ENCODE measurements at places on chromosomes 7 and 10.

DNA sequence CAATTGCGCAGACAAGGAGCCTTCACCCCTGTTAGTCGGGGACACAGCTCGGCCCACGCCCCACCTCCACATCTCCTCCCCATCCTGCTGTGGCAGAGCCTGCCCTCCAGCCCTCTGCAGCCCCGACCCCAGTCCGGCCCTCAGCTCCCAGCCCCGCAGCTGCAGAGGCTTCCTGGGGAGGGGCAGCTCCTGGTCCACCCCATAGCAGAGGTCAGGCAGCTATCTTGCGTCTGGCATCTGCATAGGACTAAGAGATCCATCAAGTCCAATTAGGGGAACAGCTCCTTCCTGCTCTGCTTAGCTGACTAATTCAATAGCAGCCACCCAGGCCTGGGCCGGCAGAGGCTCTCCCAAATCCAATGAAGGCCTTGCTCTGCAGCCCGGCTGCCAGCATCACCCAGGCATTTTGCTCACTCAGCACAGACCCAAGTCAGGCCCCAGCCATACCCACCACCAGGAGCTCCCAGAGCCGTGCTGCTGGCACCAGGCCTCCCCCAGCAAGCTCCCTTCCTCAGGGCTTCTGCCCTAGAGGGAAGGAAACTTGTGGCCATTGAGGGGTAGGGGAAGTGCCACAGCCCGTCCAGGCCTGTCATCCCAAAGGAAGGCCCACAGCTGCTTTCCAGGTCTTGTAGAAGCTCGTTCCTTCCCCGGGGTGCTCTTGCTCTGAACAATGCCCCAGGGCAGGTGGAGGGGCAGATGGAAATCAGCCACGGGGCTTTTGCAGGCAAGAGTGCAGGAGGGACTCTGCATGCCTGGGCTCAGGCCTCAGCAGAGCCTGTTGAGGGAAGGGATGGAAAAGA, 106.2 kb upstream of the RET start:
- DNase-seq = no peak

- DNase-seq = no peak
Observed at GRCh38 chr7:137476937-137477336, 133.4 kb upstream of the PTN start.

- DNase-seq = no peak
Observed at GRCh38 chr7:151425670-151426440, 14.1 kb downstream of the CRYGN start.

GRCh38 chr7:103538964-103539709, 93.1 kb upstream of the SLC26A5 start:
- no peak for DNase-seq

GRCh38 chr10:75203724-75204123, 6.9 kb upstream of the VDAC2 start:
- no peak for DNase-seq

- no peak for DNase-seq
Observed at GRCh38 chr10:78148961-78149612, 115.4 kb downstream of the RPS24 start.

GRCh38 chr7:45184326-45185027, 26.9 kb downstream of the RAMP3 start:
- DNase-seq = no peak

DNA sequence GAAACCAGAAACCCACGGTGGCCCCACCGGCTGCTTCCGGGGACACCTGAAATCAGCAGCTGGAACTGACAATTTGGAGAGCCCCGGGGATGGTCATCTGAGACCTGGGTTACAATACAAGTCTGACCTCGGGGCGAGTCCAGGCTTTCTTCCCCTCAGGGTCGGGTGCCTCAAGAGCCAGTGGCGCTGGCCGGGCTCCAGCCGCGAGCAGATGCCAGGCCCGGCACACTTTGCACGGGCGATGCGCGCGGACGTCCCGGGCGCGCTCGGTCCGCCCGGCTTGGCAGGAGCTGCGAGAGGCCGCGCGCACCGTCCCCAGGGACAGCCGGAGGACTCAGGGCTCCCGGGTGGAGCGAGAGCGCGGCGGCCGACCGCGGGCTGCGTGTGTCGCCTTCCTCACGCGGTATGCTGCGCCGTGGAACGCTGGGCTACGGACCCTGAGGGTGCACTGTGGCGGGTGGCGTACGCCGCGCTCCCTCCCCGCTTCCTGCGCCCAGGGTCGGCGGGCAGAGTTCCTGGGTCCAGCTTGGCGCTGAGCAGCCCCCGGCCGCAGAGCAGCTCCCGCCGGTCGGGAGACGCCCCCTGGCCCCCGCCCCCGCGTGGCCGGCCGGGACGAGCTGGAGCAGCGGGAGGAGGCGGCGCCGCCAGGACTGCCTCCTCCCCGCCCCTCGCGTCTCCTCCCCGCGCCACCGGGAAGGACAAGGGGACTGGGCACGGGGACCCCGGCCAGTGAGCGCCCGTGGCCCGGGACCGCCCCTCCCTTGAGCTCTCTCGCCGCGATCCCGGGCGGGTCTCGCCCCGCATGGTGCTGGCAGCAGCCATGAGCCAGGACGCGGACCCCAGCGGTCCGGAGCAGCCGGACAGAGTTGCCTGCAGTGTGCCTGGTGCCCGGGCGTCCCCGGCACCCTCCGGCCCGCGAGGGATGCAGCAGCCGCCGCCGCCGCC, at the start of gene RBM20:
RBM20 (plus strand) TSS at position 684 of the 945 bp plus-strand sequence; CDS start at position 803, 119 bp downstream.
- DNase-seq = no peak

DNA sequence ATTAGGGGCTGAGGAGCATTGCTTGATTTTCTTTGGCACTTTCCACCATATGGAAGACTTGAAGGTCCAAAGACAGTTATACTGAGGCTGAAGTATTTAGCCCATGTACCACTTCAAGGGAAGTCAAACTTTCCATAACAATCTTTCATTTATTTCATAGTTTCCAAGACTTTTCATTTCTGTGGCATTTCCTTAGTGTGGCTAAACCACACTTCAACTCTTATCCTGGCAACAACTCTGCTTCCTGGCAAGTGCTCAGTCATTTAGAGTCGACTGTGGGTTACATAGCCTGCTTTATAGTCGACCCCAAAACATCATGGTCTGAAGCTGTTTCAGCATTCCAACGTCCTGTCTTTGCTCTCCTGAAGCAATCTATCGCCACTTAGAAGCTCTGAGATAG, 343.0 kb upstream of the SEMA3D start:
- no peak for DNase-seq

- DNase-seq = no peak
Observed at GRCh38 chr7:100513212-100513810, 25.7 kb upstream of the AGFG2 start.

DNA sequence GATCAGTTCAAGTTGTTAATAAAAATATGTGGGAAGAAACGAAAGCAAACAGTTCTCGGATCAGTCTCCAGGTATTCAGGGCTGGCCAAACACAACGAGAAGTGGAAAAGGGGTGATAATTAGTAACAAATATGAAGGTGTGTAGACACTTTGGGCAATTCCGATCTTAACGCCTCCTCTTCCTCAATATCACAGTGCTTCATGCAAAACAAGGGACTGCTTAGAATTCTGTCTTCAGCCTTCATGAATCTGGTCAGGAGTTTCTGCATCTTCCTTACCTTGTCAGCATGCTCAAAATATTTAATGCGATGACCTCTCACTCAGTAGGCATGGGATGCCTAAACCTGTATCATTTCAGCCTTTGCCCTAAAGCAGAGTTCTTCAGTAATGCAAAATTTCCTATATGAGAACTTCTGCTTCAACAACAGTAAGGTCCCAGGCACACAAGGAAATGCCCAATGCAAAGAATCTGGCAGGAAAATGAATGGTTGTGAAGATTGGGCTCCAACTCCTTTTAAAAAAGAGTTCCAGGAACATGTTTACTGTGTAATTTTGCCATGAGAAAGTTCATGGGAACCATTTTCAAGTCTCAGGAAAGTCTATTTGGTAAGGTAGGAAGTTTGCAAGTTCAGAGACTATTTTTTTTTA, 23.4 kb upstream of the VAX1 start:
- DNase-seq = no peak

GRCh38 chr7:117555260-117555659, 75.4 kb downstream of the CFTR start:
- DNase-seq = no peak

GRCh38 chr7:47801423-47801822, 146.8 kb downstream of the PKD1L1 start:
- no peak for DNase-seq

GRCh38 chr10:50851884-50852671, 33.3 kb downstream of the A1CF start:
- no peak for DNase-seq

DNA sequence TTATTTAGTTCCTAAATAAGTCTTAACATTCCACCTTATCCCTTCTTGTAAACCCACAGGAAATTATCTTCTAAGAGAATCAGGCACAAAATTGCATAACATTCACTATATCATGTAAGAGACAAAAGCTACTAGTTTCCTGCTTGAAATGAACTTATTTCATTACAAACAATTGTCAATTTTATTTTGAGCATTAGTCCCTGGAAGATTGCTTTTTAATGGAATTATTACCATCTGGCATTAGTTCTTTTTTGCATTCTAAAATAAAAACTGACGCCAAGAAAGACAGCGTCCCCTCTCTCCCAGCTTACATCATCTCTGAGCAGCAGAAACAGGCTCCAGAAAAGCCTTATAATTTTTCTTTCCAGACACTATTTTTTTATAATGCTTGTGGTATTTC, 121.8 kb downstream of the NOC3L start:
- no peak for DNase-seq

DNA sequence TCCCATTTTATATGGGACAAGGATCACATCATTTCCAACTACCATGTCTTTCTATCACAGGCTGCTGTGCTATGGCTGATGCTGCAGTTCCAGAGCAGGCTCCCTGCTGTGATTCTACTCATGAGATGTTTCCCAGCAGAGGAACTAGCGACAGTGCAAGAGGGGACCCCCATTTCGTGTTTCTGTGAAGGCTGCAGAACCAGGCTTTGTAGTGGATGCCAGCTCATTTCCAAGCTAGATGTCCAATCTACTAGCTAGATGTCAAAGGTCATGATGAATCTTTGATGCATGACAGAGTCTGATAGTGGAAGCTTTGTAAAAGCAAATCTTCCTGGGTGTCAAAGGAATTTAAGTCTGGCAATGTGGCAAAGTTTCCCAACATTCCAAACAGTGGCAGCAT, 21.2 kb upstream of the MYO3A start:
- DNase-seq = no peak

GRCh38 chr10:69957886-69958555, 94.6 kb upstream of the MACROH2A2 start:
- DNase-seq = peak; percentile 23

- DNase-seq = no peak
Observed at GRCh38 chr10:93630625-93631557, 18.6 kb downstream of the PDE6C start.

DNA sequence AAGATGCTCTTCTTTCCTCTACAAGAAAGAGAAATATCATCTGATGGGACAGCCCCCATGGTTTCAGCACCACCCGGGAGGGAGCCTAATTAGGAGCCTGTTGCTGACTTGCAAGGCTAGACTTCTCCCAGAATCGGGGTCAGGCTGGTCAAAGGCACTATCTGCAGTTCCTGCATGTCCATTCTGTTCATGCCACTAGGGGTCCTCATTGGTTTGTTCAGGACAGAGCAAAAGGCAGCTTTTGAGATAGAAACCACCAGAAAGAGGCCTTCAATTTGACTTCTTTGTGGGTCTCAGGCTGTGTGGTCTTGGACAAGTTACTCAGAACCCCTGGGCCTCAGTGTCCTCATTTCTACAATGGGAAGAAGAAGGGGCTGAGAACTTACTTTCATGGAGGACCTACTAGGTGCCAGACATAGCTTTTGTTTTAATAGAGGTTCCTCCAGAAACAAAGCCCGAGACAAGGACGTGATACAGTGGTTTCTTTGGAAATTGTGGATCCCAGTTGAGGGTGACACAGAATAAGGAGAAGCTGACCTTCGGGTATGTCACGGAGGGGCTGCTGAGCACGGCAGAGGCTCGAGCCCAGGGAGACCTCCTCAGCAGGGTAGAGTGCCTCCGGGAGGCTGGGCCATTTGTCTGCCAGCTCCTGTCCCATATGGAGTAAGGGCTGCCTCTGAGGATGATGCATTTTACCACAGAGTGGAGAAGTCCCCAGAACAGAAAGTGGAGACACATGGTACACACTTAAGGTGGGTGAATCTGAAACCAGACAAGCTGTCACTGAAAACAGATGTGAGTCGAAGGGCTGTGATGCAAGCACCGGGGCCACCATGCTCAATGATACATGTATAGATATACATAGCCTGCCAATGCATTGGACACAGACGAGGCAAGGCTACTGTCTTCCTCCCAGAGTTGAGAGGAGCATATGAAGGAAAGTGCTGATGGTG, 33.1 kb upstream of the NEUROD6 start:
- DNase-seq = no peak

DNA sequence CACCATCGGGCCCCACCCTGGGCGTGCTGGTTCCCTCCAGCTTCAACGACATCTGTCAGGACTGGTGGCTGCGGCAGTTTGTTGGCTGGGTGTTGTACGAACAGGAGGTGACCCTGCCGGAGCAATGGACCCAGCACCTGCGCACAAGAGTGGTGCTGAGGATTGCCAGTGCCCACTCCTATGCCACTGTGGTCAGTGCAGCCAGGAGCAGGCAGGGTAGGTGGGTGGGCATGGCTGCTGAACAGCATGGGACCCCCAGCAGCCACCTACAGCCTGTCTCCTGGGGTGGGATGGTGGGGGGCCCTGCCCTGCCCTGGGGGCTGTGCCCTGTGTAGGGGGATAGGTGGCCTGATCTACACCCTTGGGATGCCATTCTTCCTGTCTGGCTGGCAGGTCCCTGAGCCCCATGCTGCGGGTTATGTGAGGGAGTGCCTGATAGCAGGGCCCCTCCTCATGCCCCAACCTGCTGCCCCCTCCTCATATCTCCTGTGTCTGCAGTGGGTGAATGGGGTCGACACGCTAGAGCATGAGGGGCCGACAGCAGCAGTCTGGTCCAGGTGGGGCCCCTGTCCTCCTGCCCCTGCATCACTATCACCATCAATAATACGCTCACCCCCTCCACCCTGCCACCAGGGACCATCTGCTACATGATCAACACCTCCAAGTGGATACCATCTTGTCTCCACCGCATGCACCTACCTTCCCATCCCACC, 56.9 kb downstream of the ZNF727 start:
- no peak for DNase-seq

- no peak for DNase-seq
Observed at GRCh38 chr7:155456738-155457543, 988 bp upstream of the EN2 start.

DNA sequence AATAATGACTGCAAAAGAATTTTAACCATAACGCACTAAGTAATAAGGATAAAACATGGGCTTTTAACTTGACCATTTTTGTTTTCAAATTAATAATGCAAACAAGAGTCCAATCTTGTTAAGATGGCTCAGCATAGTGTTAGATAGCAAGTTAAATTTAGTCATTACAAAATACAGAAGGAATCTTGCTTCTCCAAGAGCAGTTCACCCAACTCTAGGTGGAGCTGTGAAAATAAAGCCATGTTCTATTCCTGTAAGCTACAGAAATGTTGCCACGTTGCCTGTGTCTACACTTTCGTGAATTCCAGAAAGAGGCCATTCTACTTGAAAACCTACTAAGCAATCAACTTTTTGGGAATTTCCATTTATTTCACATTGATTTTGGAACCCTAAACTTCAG, 191.9 kb downstream of the SFMBT2 start:
- no peak for DNase-seq

DNA sequence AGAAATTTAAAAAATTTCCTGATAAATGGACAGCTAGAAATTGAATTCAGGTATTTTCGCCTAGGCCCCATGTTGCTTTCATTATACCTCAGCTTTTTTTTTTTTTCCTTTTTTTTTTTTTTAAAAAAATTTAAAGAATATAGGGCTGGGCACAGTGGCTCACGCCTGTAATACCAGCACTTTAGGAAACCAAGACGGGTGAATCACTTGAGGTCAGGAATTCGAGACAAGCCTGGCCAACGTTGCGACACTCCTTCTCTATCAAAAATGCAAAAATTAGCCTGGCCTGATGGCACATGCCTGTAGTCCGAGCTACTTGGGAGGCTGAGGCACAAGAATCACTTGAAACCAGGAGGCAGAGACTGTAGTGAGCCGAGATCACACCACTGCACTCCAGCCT, 334.0 kb downstream of the SORCS1 start:
- DNase-seq = no peak

Measured in T1000 (cell line).